ENCODE measurements at places on chromosomes 4 and X.

- no peak for DNase-seq
Measured at GRCh38 chr4:164215113-164215741, 538.7 kb upstream of the SMIM31 start.

DNA sequence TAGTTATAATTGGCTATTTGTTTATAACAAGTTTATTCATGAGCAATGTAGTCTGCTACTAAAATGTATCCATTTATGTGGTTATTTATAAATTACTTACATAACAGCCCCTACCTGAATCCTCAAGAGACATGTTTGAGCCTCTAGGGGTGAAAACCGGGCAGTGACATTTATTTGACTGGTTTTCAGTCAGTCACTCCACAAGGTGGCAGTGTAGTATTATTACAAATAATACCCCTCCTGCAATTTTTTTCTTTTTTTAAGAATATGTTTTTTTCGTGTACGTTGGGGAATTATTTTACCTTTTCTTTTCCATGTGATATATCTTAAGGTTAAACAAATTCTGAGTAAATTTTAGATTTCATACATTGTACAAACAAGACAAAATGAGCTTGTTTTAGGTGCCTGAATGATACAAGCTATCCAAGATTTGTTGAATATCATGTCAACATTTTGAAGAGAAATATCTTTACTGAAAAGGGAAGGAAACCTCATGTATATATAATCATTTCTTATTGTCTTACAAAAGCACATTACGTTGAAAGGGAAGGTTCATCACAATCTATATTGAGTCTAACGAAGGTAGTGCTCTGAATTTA, 598.7 kb upstream of the TECRL start:
- DNase-seq: peak; percentile 52

DNA sequence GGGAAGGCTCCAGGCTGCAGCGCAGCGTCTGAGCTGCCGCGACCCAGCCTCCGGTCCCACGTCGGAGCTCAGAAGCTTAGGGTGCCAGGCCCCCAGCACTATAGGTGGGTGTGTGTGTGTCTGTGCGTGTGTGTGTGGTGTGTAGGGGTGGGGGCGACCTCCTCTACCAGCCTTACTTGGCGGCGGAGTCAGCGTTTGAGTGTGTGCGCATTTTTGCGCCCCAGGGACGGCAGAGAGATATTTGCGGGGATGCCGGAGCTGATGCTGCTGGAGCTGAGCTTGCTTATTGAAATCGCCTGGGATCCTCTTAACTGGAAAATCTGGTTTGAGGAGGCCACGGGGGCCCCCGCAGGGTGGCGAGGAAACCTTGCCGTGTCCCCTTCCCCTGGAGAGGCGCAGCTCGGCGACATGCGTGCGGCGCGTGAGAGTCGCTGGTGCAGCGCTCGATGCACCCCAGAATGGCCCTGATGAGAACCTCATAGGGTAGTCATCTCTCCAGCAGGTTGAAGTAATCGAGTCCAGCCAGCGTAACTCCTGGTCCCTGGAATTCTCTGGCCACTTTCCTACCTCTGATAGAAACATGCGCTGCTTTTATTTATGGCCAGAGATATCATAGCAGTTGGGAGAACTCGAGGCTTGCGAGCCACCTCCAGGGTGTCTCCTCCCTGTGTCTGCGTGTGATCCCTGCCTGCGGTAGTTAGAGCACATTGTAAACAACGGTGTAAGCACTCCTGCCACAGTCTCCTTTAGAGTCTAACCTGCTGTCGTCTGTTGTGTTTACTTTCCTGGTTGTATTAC, 2.7 kb downstream of the ADGRL3 start:
- peak; percentile 64 for DNase-seq

- DNase-seq: no peak
Measured at GRCh38 chr4:109982521-109982920, 69.8 kb downstream of the EGF start.

GRCh38 chrX:15744181-15744867, 6.3 kb downstream of the CA5B start:
- DNase-seq: no peak

DNA sequence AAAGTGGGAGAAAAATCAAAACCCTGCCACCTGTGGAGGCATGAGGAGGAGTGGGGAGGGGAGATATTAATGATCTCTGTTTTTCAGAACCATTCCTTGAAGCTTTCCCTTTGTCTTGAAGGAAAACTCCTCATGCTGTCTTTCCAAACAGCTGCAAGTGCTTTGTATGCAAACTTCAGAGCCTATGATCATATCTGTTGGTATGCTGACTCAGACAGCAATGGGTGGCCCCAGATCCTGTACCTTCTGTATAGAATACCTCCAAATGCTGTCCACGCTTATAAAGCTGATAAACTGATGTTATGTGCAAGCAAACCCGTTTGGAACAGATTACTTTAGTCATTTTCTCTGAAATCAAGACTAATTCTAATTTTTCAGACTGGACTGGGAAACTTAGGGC, 31.9 kb downstream of the BMP15 start:
- DNase-seq: peak; percentile 35

GRCh38 chrX:15055146-15055930, 182.1 kb downstream of the MOSPD2 start:
- peak; percentile 20 for DNase-seq

- DNase-seq: no peak
Measured at GRCh38 chrX:39324233-39324930, 523.1 kb downstream of the MID1IP1 start.

GRCh38 chr4:127400276-127400675, 232.5 kb upstream of the INTU start:
- DNase-seq: no peak

GRCh38 chr4:40990236-40990898, 224.0 kb downstream of the APBB2 start:
- DNase-seq: peak; percentile 99

DNA sequence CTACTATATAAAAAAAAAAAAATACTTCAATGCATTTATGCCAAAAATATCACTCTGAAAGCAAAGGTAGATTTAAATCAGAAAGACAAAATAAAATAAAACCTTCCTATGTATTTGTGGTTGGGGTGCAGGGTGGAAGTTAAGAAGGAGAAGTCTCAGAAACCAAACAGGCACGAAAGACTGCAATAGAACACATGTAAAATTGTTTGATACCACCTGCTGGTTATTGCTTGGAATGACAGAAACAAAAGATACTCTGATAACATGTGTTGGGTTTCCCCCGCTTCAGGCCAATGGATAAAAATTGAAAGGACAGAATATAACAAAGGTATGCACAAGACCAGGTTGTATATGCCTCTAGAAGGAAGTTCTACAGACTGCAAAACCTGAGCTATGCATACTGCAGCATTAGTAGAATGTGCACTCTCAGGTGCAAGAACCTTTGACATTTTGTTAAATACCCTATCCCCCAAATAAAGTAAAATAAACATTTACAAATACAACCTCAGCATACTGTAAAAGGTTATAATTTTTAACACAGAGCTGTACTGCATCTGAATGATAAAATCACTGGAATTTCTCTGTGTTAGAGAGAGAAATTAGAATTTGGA, 118.8 kb downstream of the GABRA2 start:
- peak; percentile 8 for DNase-seq

- DNase-seq: no peak
Measured at GRCh38 chrX:111394569-111394968, 17.4 kb downstream of the DCX start.

- no peak for DNase-seq
Measured at GRCh38 chr4:37568489-37568888, 117.7 kb downstream of the RELL1 start.

GRCh38 chr4:165177725-165178666, 29.4 kb upstream of the KLHL2 start:
- peak; percentile 21 for DNase-seq

DNA sequence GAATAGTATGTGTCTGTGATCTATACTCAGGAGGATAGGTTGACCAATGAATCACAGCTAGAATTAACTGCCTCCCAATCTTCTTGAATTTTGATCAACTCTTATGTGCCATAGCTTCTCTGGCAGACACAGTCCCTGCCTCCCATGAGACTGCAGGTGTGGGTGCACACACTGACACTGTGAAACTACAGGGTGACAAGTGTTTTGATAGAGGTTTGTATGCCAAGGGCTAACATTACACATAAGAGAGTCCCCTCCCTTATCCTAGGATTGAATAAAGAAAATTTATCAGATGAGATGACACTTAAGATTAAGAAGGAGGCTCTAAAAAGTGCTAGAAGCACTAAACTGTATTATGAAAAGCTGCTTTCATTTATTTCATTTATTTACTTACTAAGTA, 218.4 kb upstream of the BMP3 start:
- DNase-seq: no peak

DNA sequence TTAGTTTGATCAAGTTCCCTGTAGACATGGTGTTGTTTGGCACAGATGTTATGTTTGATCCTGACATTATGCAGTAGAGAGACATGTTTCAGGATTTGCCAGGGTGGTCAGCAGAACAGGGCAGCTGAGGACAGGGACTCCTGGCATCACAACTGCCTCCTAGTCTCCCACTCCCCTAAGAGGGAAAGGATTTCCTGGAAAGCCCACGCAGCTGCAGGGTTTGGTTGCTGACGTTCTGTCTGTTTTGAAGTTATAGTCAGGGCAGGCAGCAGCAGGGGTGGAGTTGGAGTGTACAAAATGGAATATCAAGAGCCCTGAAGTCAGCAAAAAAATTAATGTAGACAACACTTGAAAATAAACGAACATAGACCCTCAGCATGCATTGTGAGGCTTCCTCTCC, 125.4 kb downstream of the CPE start:
- DNase-seq: no peak

DNA sequence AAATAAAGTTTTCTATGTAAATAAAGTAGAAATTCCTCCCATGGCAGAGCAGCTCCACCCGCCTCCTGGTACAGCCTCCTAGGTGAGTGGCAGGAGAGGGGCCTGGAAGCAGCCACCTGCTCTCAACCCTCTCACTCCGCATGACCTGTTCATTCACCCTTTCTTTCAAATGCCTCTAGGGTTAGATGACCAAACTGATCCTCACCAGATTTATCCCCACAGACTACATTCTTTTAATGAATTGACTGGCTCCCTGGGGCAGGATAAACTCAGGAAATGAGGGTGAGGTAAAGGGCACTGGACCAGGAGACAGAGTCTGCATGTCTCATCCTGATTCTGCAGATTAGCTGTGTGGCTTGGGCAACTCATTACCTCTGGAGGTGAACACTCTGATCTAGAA, 32.6 kb upstream of the NKX6-1 start:
- peak; percentile 38 for DNase-seq

GRCh38 chr4:134216411-134216810, 14.8 kb upstream of the PABPC4L start:
- DNase-seq: no peak

DNA sequence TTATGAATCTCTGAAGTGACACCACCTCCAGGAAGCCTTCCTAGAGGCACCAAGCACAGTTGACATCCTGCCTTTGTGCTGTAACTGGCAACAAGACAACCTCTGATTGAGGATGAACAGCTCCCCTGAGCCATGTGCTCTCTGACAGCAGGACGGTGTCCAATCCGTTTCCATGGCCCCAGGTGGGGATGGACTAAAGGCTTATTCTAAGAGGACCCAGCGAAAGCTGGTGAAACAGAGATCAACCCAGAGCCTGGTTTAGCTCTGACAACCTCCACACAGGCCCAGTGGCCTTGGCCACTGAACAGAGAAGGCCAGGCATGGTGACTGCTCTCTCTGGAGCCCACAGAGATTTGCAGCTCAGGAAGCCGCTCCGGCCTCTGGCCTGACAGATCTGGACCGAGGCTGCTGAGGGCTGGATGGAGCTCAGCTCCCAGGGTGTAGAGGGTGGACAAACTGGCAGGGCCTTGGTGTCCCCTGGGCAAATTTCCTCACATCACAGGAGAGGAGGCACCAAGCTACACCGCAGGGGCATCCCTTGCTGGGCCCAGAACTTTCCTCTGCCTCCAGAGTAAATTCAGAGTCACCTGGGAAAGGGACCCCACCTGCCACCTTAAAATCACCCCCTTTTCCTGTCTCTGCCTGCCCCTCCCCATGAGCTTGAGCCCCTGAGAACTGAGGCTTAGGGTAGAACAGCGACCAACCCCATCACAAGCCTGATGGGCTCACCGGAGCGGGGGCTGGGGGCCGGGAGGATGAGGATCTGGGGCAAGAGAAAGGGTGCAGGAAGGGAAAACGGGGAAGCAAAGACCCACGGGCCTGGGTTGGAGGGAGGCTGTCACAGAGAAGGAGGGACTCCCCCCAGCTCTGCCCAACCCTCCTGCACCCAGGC, 40.2 kb downstream of the HMX1 start:
- no peak for DNase-seq

DNA sequence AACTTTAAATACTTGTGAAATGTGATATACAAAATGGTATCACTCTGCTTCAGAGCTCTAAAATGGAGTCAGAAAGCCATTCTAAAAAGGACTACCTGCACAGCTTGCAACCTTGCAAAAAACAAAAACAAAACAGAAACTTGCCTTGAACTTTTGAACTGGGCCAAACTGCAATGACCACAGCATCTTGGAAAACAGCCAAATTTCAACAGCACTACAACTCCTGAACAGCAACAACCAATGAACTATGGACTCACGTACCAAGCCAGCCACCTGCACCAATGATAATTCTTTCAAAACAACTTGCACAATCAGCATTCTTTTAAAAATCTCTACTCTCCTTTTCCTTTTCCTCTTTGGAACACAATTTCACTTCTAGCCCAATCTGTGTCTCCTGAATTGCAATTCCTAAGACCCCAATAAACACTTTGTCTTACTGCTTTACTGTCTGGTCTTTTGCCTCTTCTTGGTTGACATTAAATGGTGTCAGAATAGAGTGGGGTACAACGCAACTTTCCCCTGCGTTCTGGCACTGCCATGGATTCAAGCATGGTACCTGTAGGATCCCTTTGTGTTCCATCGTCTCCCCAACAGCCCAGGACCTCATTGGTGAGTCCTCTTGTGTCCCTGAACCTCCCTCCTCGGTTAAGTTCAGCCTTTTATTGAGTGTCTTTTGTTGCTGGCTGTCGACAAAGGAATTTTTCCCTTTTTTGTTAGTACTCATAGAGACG, 35.7 kb upstream of the FMR1 start:
- DNase-seq: no peak

DNA sequence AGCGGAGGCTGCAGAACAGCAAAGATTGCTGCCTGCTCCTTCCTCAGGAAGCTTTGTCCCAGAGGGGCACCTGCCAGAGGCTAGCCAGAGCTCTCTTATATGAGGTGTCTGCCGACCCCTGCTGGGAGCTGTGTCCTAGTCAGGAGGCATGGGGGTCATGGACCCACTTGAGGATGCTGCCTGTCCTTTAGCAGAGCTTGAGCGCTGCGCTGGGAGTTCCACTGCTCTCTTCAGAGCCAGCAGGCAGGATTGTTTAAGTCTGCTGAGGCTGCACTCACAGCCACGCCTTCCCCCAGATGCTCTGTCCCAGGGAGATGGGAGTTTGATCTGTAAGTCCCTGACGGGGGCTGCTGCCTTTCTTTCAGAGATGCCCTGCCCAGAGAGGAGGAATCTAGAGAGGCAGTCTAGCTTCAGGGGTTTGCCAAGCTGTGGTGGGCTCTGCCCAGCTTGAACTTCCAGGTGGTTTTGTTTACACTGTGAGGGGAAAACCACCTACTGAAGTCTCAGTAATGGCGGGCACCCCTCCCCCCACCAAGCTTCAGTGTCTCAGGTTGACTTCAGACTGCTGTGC, 10.9 kb downstream of the DCK start:
- DNase-seq: no peak

- DNase-seq: no peak
Measured at GRCh38 chr4:71232056-71232430, 106.8 kb upstream of the SLC4A4 start.
